Aorta (tissue), 5 donors: ENCODE measurements at places on chromosomes 13 and 19. TPM values are rescaled to one million over a fixed set of nuclear protein-coding genes. Genes with fewer than 3 reads are reported as not detected.

DNA sequence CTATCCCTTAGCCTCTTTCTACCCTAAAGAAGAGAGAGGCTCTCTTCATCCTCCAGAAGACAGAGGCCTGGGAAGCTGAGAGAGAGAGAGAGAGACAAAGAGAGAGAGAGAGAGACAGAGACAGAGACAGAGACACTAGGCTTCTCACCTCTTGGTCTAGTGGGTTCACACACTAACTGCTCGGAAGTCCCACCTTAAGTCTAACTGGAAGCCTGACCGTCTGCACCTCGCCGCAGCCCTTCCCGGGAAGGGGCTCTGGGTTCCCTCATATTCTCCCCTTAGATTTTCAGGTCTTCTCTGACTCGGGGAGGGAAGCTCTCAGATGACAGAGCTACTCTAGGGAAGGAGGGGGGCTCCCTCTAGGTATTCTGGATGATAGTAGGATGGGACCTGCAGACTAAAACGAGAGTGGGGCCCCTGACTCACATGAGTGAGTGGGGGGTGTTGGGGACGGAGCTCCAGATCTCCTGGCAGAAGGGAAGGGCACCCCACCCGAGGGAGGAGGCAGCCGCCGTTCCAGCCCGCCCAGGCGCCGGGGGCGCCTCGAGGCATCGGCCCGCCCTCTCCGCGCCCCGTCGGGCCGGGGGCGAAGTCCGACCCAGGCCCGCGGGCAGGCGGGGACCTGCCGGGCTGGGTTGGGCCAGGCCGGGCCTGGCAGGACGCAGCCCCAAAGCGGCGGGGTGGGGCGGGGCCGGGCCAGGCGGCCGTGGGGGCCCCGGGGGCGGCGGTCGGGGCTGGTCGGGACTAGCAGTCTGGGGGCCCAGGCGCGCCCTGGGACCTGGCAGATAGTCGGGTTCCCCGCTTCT, 2.0 kb upstream of the JUNB start:
- no peaks in the 10 kb centered on the region for H3K4me1 ChIP-seq
- H3K4me3 ChIP-seq: peak overlapping the region; percentile 33
- H3K36me3 ChIP-seq: no peaks in the 10 kb centered on the region
- DNase-seq: peak; percentile 73
- peak overlapping the region; percentile 94 for H3K27ac ChIP-seq

GRCh38 chr13:103961784-103962183, 895.6 kb upstream of the SLC10A2 start:
- H3K4me3 ChIP-seq: no peak overlapping the region
- no peaks in the 10 kb centered on the region for H3K27me3 ChIP-seq
- H3K27ac ChIP-seq: no peak overlapping the region
- H3K4me1 ChIP-seq: no peaks in the 10 kb centered on the region

The CLEC4M gene
- total RNA-seq: not detected

DNA sequence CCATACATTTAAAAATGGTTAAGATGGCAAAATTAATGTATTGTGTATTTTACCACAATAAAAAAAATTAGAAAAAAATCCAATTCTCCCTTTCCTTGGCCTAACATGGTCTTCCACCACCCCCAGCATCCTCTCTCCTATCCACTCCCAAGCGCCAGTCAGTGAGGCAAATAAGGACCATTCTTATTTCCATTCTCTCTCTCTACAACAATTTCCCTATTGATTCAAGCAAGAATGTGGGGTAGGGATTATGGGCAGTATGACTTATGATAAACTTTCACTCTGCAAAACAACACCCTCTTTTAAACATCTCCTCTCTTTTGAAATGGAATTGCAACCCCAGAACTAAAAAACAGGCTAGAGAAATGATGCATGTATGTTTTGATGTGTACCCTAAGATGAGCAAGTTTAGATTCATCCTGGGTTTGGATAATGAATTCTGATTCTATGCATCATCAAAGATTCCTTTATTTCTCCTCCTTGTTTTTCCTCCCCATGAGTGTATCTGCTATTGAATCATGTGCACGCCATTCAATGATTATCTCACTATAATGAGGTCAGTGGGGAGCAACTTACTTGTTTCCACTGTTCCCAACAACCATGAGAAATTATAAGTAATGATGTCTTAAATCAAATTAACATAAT, 3.5 kb downstream of the STARD13 start:
- no peaks in the 10 kb centered on the region for H3K27me3 ChIP-seq
- no peak overlapping the region for H3K4me3 ChIP-seq
- H3K4me1 ChIP-seq: peaks cover 12% of the 10 kb centered on the region
- no peak for DNase-seq

DNA sequence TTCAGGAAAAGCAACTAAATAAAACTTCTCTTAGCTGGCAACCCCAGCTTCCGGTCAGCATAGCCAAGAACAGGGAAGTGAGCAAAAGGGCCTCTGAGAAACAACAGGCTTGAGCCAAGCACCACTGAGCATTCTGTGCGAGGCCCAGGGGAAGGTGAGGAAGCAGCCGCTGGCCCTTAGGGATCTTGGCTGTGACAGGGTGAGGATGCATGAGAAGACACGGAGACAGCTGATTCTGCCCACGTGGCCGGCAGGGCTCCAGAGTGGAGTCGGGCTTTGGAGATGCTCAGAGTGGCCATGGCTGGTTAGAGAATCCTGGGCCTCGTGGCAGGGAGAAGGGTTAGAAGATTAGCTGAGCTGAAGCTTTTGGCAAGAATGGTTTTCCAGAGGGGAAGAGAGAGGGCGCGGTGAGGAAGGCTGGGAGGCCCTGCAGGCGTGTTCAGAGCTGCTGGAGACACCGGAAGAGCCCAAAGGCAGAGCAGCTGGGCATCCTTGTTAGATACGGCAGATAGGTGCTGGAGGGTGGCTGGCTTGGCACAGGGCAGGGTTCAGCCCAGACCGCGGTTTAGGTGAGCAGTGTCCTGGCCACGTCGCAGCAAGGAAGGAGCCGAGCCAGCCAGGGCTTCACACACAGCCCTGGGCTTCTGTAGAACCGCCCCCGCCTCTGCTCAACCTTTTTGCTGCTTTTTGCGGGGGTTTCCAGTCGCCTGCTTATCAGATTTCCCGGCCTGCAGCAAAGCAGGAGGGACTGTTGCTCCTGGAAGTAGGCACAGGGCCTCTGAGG, 17.3 kb downstream of the UPF1 start:
- no peaks in the 10 kb centered on the region for H3K27me3 ChIP-seq
- H3K36me3 ChIP-seq: no peaks in the 10 kb centered on the region
- peak overlapping the region; percentile 14 for H3K27ac ChIP-seq
- no peak overlapping the region for H3K4me3 ChIP-seq
- H3K4me1 ChIP-seq: no peaks in the 10 kb centered on the region

DNA sequence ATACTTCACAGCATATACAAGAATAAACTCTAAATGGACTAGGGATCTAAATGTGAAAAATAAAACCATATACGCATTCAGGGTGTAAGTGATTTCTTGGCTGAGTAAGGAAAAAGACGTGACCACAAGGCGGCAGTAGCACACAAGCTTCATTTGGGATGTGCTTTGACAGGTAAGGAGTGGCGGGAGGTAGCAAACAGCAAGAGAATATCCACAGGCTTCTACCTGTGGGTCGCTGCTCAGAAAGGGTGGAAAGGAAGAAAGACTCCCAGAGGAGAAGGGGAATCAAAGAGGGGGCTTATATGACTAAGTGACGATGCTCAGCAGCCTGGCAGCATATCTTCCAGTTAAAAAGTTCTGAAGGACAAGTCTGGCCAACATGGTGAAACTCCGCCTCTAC, 2.5 kb upstream of the ZNF121 start:
- H3K36me3 ChIP-seq: no peaks in the 10 kb centered on the region
- no peak overlapping the region for H3K4me3 ChIP-seq
- DNase-seq: no peak
- H3K27me3 ChIP-seq: no peaks in the 10 kb centered on the region

DNA sequence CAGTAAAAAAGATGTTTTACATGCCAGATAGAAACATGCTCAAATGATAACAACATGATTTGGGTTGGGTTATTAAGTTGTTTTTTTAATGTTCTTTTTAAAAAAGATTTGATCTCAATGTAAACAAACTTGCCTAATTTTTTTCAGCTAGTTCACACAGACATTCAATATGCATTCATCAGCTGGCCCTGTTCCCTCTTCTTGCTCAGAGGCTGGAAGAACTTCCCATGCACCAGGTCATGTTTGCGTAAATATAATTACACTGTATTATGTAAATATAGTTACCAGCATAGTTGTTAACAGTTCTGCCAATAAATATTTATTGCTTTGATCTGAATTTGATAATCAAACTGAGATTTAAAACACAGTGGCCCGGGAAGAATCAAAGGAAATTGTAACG, 70.6 kb downstream of the ATP11A start:
- DNase-seq: no peak
- H3K27ac ChIP-seq: no peak overlapping the region
- H3K4me3 ChIP-seq: no peak overlapping the region
- no peaks in the 10 kb centered on the region for H3K27me3 ChIP-seq

DNA sequence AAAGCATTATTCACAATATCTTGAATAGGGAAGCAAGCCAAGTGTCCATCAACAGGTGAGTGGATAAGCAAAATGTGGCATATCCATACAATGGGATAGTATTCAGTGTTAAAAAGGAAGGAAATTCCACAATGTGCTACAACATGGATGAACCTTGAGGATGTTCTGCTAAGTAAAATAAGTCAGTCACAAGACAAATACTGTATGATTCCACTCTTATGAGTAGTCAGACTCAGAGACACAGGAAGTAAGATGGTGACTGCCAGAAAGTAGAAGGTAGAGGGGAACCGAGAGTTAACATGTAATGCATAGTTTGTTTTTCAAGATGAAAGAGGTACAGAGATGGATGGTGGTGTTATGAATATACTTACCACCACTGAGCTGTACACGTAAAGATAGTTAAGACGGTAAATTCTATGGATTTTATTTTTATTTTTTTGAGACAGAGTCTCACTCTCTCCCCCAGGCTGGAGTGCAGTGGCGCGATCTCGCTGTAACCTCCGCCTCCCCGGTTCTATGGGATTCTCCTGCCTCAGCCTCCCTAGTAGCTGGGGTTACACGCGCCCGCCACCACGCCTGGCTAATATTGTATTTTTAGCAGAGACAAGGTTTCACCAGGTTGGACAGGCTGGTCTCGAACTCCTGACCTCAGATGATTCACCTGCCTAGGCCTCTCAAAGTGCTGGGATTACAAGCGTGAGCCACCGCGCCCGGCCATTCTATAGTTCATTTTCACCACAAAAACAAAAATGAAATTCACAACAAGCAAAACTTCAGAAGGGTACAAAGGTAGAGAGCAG, 1.0 kb upstream of the CHAMP1 start:
- no peaks in the 10 kb centered on the region for H3K27me3 ChIP-seq
- H3K36me3 ChIP-seq: no peaks in the 10 kb centered on the region
- H3K4me3 ChIP-seq: peak overlapping the region; percentile 20
- DNase-seq: no peak
- peak overlapping the region; percentile 15 for H3K27ac ChIP-seq

DNA sequence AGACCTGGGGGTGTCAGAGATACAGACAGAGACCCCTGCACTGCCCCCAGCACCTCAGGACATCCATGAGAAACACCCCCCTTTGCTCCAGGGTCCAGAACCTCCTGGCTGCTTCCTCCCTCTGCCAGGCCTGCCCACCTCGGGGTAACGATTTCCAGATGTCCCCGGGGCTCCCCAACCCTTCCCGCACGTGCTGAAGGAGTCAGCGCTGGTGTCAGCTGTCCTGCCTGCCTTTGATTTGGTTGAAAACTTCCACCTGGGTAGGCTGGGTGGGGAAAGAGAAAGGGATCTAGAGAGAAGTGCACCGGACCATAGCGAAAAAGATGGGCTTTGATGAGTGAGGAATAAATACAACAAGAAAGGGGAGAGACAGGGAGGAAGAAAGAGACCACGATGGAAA, 1.5 kb upstream of the CGB7 start:
- no peaks in the 10 kb centered on the region for H3K36me3 ChIP-seq
- no peak for DNase-seq
- no peaks in the 10 kb centered on the region for H3K4me1 ChIP-seq
- H3K4me3 ChIP-seq: no peak overlapping the region
- H3K27ac ChIP-seq: no peak overlapping the region
- H3K27me3 ChIP-seq: no peaks in the 10 kb centered on the region

DNA sequence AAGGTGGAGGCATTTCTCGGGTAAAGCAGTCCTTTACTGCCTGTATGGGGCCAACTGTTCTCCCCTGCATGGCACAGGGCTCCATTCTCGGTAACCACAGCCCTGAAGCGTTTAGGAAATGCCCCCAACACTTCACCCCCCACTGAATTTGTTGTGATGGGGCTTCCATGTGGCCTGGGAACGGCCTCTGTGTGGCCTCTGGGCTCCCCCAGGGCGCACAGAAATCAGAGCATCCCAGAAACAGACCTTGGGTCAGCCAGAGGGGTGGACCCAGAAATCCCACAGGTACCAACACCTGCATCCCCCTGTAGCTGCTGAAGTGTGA, 153.7 kb upstream of the VSTM2B start:
- H3K27ac ChIP-seq: no peak overlapping the region
- H3K4me1 ChIP-seq: no peaks in the 10 kb centered on the region
- DNase-seq: no peak

GRCh38 chr13:75931116-75931515, 295.0 kb downstream of the LMO7 start:
- no peaks in the 10 kb centered on the region for H3K4me1 ChIP-seq
- H3K27ac ChIP-seq: no peak overlapping the region
- no peak overlapping the region for H3K4me3 ChIP-seq
- no peaks in the 10 kb centered on the region for H3K36me3 ChIP-seq

DNA sequence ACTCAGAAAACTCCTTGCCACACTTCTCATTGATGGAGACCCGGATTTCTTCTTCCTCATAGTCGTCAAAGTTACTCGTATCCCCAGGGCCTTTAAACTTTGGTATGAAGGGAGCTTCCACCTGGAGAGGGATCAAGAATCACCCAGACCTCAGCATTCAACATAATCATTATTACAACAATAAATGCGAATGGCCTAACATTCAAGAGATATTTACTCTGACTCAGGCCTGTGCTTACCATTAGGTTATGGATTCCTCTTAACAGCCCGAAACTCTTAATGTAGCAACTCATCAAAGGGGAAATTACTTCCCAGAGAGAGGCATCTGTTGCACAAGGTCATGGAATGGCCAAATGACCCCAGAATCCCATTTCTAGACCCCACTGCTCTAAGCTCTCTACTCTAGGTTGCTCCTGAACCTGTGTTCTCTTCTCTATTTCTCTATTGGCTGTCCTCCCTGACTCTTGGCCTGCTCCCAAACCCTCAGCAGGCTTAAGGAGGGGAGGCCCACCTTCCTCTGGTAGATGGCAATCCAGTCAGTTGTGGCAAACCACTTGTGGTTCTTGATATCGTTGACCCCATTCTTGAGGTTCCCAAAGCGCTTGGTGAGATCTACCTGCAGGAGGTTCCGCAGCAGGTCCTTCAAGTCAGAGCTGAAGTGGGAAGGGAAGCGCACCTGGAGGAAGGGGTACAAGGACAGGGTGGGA, 2.7 kb upstream of the SAMD1 start:
- H3K36me3 ChIP-seq: no peaks in the 10 kb centered on the region
- H3K27me3 ChIP-seq: no peaks in the 10 kb centered on the region
- no peak for DNase-seq
- no peaks in the 10 kb centered on the region for H3K4me1 ChIP-seq
- no peak overlapping the region for H3K27ac ChIP-seq

GRCh38 chr13:31476753-31477152, 262.6 kb upstream of the RXFP2 start:
- no peak for DNase-seq
- no peak overlapping the region for H3K4me3 ChIP-seq
- no peak overlapping the region for H3K27ac ChIP-seq
- no peaks in the 10 kb centered on the region for H3K27me3 ChIP-seq
- H3K36me3 ChIP-seq: no peaks in the 10 kb centered on the region
